ENCODE measurements at places on chromosomes 1 and 21.
A peak's percentile ranks its signal among the peaks of the same experiment; 100 is the strongest.

- no peak for DNase-seq
Observed at GRCh38 chr1:914891-915280, 8.8 kb upstream of the SAMD11 start.

DNA sequence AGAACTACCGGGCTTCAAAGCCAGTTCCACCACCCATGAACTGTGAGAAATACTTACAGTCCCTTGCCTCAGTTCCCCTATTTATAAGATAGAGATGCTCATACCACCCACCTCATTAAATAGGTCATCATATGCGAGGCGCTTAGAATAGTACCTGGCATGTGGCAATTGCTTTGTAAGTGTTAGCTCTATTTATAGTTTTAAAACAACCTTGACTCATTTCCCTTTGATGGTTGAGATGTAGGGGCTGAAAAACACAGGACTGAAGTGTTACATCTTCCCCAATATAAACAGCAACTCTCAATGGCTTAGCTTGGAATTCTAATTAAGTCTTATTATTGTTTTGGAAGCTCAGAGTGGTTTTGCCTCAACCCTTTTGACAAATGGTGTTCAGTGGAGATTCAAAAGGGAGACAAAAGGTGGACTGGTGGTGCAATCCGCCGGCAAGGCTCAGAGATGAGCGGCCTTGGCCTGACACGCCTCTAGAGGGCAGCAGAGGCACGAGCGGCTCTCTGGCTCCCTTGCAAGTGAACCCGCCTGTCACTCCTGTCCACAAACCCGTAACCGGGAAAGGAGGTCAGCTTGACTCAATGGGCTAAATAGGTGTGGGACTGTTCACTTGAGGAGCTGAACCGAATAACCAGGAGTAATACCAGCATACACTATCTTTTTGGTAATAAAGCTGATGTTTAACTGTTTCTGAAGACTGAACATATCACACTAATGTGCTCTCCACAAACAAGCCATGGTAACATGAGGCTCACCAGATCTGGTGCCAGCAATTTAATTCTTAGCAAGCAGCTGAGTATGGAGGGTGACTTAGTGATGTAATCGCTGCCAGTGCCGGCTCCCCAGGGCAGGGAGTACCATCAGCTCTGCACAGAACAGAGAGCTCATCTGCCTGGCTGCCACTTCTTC, 19.5 kb upstream of the SMYD2 start:
- DNase-seq: peak; percentile 38

GRCh38 chr1:9472386-9473031, 66.8 kb upstream of the SLC25A33 start:
- no peak for DNase-seq

DNA sequence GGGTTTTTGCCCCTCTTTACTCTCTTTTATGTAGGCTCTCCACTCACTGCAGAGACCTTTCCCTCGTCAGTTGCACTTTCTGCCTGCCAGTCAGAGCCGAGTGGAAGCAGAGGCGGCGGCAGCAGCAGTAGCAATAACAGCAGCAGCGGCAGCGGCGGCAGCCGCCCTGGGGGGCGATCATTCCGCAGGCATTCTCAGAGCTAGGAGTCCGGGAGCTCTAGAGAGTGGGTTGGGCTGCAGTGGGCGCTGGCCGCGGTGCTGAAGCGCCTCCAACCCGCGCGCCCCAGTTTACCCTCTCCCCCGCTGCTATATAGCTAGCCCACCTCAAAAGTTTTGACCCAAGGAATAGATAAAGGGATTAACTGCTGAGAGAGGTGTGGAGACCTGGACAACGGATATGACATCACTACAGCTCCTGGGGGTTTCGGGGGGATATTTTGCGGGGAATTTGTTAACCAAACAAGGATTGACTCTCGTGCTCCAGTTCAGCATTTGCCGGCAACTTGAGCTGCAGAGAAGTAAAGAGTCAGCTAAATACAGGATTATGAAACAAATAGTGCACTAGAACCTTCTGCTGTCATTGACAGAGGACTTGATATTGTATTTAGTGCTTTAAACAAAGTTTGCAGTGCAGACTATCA, at the start of gene OLFM3:
TSS of gene OLFM3 (minus strand) at position 102 of the 641 bp plus-strand sequence.
- DNase-seq: no peak

- DNase-seq: peak; percentile 77
Observed at GRCh38 chr1:110338309-110338885, 780 bp upstream of the RBM15 start.

GRCh38 chr1:41662765-41663437, 178.4 kb upstream of the EDN2 start:
- DNase-seq: peak; percentile 74

- no peak for DNase-seq
Observed at GRCh38 chr1:240666568-240667198, 54.7 kb upstream of the GREM2 start.

GRCh38 chr1:8027748-8028570, 1.9 kb upstream of the ERRFI1 start:
- peak; percentile 83 for DNase-seq

GRCh38 chr1:50447961-50448360, 24.7 kb upstream of the DMRTA2 start:
- DNase-seq: peak; percentile 24

GRCh38 chr1:18316764-18317163, 164.0 kb upstream of the KLHDC7A start:
- no peak for DNase-seq

DNA sequence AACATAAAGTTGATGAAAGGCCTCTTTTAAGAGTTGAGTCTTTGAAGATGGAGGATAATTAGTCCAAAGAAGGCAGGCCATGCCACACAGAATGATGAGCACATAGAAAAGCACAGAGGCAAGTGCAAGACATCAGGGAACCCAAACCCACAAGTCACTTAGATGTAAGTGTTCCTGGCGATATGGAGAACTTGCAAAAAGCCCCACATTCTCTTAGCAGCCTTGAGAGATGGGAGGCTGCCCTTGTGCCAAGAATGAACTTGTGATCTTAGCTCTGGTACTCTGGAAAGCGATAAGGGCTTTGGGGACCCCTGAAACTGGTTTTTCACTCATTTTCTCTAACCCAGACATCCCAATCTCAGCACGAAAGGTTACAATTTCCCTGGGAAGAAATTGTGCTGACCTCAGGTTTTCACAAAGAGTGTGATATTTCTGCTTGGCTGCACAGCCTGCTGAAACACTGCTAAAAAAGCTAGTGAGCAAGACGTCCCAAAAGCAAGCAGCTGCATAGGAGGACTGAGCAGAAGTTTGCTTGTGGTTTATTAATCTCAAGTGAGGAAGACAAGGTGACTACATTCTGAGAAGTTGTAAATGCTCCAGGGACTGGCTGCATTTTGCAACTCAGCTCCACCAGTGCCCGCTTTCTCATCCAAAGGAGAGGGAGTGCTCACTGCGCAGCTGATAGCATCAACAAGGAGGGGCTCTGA, 496.9 kb upstream of the CAMK1G start:
- DNase-seq: no peak

- no peak for DNase-seq
Observed at GRCh38 chr1:7250176-7250575, 464.9 kb downstream of the CAMTA1 start.

GRCh38 chr1:95627244-95627643, 393.2 kb downstream of the RWDD3 start:
- no peak for DNase-seq

- DNase-seq: no peak
Observed at GRCh38 chr21:42191696-42192595, 27.0 kb upstream of the ABCG1 start.

DNA sequence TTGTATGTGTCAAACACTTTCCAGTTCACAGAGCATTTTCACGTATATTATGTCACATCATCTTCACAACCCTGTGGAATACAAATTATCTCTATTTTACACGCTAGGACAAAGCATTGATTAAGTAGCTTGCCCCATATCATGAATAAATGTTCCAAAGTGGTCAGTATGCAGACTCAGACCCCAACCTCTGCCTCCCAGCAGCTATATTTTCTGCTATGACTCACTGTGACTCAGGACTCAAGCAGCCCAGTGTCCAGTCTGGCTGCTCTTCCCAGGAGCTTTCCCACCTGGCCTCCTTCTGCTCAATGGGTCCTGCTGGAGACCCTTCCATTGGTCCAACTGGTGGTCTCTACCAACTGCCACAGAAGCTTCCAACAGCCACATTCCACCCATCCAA, 56.0 kb upstream of the RAP1A start:
- DNase-seq: peak; percentile 46

GRCh38 chr1:30779294-30780071, 21.9 kb upstream of the LAPTM5 start:
- DNase-seq: peak; percentile 42

- no peak for DNase-seq
Observed at GRCh38 chr1:170498876-170499275, 33.1 kb upstream of the GORAB start.

DNA sequence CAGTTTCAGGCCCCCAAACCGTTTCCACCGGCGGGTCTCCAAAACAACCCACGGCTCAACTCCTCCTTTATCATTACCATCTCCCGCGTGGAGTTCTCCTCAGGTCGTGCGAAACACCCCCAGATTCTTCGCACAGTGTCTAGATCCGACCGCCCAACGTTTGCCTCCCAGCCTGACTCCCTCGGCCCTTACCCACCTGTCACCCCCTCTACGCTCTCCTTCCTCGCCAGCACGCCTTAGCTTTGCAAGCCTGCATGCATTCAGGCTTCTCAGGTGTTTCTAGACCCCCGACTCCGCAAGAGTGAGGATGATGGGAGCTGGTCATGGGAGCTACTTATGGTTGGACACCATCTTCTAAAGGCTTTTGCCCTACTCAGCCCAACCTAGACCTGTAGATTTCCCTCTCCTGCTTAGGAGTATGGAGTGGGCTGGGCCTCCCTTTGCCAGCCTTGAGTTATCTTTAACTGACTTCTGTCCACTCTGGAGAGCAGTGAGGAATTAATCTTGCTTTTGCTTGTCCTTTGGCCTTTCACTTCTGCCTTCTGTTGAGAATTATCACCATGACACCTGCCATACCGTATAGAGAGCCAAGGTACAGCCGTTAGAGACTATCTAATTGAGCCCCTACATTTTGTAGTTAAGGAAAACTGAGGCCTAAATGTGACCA, 865 bp downstream of the ATP5IF1 start:
- no peak for DNase-seq

GRCh38 chr1:52551507-52552235, 1.2 kb downstream of the TUT4 start:
- DNase-seq: no peak

DNA sequence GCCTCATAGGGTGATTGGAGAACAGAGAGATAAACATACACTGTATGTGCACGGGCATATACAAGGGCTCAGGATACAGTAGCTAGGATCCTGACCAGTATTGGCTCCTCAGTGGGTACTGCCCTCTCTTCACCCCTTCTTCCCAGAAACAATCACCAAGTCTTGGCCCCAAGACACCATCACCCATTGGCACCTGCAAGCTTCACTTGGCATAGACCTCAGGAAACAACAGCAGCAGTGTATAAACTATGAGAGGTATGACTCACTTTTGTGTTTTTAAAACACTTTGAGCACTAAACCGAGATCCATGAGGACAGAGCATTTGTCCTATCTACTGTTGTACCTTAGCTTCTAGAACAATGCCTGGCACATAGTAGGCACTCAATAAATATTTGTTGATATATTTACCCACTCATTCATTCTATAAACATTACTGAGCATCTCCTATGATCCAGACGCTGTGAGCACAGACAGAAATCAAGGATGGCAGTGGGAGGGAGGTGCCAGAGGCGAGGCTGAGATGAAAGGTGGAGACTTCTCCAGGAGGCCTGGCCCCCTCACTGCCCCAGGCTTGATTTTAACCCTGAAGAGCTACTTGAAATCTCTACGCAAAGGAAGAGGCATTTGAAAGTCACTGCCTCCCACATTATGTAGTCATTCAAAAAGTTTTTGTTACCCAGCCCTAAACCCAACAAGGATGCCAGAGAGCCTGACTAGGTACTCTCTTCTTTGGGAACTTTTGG, 95.2 kb downstream of the CAMK2N1 start:
- DNase-seq: no peak

DNA sequence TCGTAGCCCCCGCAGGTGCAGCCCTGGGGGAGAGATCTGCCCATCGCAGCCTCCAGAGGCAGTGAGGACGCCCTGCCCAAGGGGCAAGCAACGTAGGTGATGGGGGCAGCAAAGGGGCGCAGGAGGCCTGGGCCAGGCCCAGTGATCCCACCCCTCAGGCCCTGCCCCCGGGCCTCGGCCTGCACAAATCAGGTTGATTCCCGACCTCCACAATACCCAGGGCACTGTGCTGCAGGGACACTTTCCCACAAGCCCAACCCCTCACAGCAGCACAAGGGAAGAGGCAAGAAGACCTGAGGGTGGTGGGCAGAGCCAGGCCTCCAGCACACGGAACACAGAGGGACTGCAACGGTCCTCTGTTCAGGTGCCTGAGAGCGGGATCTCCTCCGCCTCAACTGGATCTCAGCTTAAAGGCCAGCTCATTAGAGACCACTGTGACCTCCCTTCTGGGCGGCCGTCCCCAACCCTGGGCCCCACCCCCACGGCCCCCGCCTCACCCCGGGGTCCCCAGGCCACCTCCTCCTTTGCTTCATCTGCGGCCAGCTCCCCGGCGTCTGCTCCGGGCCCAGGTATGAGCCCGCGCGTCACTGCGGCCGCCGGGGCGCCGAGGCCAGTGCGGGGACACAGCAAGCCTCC, 812 bp upstream of the ARF1 start:
- no peak for DNase-seq

GRCh38 chr1:20099533-20099932, 19.8 kb downstream of the PLA2G2D start:
- no peak for DNase-seq

GRCh38 chr1:26285366-26286063, 5.6 kb downstream of the SH3BGRL3 start:
- DNase-seq: no peak

DNA sequence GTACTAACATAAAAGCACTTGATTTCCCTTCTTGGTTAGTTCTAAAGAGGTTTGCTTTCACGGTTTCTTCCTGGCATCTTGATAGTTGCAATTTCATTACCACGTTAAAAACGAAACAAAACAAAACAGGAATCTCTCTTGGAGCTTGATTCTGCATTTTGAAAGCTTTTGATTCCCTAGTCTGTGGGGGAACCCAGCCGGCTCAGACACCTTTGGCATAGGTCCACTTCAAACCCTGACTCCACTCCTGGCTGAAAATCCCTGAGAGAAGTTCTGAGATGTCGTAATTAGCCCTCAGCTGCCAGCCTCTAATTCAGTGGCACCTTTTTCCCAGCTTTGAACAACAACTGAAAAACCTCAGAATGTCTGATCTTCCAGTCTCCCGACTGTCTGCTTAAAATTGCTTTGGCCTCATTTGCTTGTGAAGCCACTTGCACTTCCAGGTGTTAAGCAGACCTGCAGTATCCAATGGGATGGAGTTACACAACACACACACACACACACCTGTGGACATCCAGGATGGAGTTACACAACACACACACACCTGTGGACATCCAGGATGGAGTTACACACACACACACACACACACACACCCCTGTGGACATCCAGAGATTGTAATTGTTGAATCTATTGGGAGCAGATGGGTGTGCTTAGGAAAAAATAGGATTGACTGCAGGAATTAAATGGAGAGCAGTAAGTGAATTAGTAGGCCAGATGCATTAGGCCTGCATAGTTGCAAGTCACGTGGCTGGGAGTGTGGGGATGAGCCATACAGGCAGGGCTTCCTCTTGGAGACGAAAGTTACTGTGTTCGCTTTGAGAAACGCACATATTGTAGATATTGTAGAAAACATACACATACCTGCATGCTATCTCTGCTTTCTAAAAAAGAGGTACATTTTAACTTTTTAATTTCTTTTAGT, 285.6 kb upstream of the FMN2 start:
- DNase-seq: no peak
